ENCODE measurements at places on chromosomes 5 and 9. TPM values are rescaled to one million over a fixed set of nuclear protein-coding genes. Genes with fewer than 3 reads are reported as not detected.

The SPARC gene
- 136 TPM for total RNA-seq

The TAF11L10 gene
- total RNA-seq: not detected

The ZNF658 gene
- total RNA-seq: 4.3 TPM

The GABRA1 gene
- not detected for total RNA-seq

The DNM1 gene
- total RNA-seq: 15.3 TPM

The OR1J2 gene
- not detected for total RNA-seq

The C5orf46 gene
- total RNA-seq: not detected

The HMGXB3 gene
- 19.9 TPM for total RNA-seq

The GABBR2 gene
- 0.61 TPM for total RNA-seq

The PPP3R2 gene
- not detected for total RNA-seq

The PAX5 gene
- total RNA-seq: not detected

The LSM11 gene
- 3.9 TPM for total RNA-seq

The IPPK gene
- total RNA-seq: 7.9 TPM

The LVRN gene
- not detected for total RNA-seq

The ADAMTS6 gene
- not detected for total RNA-seq

The ZNF346 gene
- total RNA-seq: 23.8 TPM

The KCNMB1 gene
- not detected for total RNA-seq

All from Caki2 (cell line).